ENCODE measurements at places on chromosomes 3 and 15.

- DNase-seq, result no peak
These were observed 6.6 kb downstream of the TM6SF1 start for GRCh38 chr15:83113881-83114674.

DNA sequence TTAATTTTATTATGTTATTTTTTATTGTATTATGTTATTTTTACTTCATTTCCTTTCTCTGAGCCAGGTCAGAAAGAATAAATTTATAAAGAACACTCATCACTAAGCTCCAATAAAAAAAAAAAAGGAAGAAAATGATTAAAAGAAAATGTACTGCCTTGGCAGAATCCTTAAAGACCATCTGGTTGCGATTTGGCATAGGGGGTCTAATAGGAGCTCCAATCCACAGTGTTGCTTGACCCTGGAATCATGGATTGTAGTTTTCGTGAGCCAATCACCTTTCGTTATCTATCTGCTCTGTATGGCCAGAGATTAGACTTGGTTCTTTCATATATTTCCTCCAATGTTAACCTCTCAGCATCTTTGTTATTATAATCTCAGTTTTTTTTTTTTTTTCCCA, 421.8 kb upstream of the MCTP2 start:
- DNase-seq, result no peak

GRCh38 chr3:23867400-23867799, 49.4 kb downstream of the NKIRAS1 start:
- no peak for DNase-seq

DNA sequence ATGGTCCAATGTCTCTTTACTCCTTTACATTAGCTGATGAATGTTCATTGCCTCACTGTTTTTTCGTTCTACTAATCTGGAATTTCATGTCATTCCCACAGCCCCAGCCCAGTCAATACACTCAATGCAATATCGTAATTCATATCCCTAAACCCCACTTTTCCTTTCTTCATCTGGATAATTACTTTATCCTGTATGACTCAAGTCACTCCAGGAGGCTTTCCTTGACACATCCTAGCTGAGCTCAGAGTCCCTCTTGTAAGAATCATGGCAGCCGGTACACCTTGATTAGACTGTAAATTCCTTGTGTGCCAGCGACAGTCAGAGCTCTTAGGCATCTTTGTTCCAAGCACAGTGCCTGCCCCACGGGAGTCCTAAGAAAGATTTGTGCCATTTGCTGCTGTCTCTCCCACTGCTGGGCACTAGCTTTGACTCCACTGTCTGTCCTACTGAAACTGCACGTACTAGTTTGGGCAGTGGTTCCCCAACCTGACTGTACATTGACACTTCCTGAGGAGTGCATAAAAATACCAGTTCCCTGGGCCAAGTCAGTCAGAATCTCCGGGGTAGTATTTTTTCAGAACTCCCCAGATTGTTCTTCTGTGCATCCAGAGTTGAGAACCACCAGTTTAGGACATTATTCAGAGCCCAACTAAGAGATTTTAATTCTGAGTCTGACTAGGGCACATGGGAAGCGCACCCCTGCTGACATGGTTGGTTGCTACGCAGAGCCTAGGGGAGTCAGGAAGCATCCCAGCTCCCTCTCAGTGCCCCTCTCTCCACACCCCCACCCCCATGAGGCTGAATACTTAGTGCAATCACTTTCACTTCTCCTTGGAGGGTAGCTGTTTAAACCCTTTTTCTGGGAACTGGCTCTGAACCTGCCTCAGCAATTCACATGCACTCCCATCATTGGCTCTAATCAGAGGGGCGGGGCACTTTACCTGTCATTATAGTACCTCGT, 19.5 kb upstream of the C3orf70 start:
- no peak for DNase-seq

GRCh38 chr3:57999417-58000115, 8.7 kb upstream of the FLNB start:
- no peak for DNase-seq

DNA sequence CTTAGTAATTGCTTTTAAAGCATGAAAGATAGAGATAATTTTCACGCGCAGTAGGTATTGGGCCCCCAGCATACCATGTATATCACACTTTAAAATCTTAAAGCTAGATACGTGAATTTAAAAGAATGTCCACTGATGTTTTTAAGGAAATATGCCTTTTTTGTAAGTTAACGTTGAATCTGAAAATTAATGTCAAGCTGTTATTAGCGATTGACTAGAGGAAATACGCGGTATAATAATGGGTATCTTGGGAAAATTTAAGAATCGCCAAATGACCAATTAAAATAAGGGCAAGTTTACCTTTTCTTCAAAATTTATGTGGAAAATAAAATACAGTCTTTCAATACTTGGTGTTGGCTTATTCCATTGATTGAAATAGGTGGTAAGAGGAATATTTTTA, 13.3 kb upstream of the CHD2 start:
- DNase-seq, result no peak

GRCh38 chr3:134009345-134010000, 20.3 kb downstream of the SLCO2A1 start:
- no peak for DNase-seq

- DNase-seq, result no peak
These were observed 28.5 kb downstream of the BTLA start for GRCh38 chr3:112470788-112471187.

- no peak for DNase-seq
These were observed 108.1 kb upstream of the ABHD17C start for GRCh38 chr15:80587007-80587406.

- no peak for DNase-seq
These were observed 136.0 kb upstream of the PTPRG start for GRCh38 chr3:61425356-61425755.

All from NCI-H1930 (cell line).